Heart right ventricle (tissue), 16 donors: ENCODE measurements at places on chromosomes 12 and 14.

GRCh38 chr12:43835264-43835655 lies 621 bp upstream of the TMEM117 start:
- no peak for DNase-seq

- DNase-seq, result peak; percentile 45
These were observed 127.1 kb downstream of the FIGNL2 start for GRCh38 chr12:51721282-51721940.

DNA sequence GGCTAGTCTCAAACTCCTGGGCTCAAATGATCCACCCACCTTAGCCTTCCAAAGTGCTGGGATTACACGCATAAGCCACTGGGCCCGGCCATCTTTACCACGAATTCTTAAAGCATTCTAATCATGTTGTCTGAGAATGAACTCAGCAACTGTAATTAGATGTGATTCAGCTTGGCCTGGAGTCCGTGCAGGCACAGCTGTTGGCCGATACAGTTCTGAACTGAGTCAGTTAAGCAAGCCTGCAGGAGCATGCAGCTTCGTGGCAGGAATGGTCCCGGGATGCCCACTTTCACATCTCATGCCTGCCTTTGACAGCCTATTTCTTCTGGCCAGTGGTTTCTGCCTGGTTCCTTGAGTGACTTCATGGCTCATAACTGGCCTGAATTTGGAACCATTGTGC lies 194.1 kb downstream of the ANO6 start:
- no peak for DNase-seq

GRCh38 chr12:56299308-56299852 lies 750 bp downstream of the CS start:
- no peak for DNase-seq

DNA sequence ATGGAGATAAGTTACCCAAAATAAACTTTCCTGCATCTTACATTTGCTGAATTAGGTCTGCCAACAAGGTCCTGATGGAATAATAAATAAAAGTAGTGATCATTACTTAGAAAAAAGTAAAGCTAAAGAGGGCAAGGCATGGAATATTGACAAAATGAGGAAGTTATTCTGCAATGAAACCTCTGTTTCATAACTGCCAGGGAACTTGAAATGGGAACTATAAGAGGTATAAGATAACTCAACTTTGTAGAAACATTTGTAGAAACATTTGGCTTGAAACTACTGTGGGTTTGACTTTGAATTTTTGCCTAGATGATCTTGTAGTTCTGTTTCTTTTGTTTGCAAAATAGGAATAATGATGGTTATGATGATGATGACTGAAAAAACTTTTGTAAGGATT lies 18.7 kb upstream of the YBX3 start:
- no peak for DNase-seq

- no peak for DNase-seq
These were observed 253.6 kb upstream of the G2E3 start for GRCh38 chr14:30305346-30305745.

- no peak for DNase-seq
These were observed 220.5 kb upstream of the TBX3 start for GRCh38 chr12:114904254-114905003.

DNA sequence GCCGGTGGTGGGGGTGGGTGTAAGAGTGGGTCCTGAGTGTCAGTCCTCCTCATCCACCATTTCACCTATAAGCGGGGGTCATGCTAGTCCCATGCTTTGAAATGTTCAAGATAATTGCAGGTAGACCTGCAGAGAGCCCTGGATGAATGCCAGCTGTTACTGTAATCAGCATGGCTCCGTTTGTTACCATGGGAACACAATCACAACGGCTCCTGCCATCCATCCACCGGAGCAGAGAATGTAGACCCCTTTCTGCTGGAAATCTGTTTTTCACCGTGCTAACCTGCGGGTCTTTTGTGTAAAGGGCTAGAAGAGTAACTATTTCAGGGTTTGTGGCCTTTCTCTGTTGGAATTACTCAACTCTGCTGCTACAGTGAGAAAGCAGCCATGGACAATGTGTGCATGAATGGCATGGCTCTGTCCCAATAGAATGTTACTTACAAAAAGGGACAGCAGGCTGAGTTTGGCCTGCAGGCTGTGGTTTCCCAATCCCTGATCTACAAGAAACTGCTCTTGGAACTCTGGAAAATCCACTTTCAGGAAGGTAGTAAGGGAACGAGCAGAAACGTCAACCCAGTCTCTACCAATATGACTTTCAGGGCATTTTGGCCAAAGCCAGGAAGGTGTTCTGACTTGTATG lies 36.1 kb downstream of the KCTD10 start:
- no peak for DNase-seq

DNA sequence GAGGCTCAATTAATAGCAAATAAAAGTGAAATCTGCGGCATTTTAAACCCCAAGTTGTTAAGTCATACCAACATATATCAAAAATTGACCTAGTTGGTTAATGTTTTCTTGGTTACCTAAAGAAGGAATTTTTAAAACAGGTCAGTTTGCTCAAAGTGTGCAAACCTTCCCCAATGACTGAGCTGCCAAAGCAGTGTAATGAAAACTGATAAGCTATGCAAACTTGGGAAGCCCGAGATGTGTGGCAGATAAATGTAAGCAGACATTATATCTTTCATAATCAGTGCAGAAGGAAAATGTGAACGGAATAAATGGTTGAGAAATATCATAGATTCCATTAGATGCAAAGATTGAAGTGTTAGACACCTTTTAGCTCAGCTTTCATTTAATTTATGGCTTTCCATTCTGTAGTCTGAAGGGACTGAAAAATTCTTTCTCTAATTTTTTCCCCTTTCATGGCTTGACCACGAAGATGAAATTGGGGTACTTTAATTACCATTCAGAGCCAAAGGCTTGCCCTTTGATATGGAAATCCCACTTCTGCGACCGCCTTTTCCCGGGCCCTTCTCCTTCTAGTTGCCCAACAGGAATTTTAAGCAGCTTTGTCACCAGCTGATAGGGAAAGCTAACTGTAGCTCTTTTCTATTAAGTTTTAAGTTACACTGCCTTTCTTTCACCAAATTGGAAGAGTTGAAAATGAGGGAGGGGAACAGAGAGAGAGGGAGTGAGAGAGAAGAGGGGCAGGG lies 306.6 kb upstream of the SOX5 start:
- DNase-seq, result no peak

- DNase-seq, result no peak
These were observed 1.5 kb upstream of the ZFYVE26 start for GRCh38 chr14:67817750-67818438.

- DNase-seq, result no peak
These were observed 81.9 kb upstream of the ZFP36L1 start for GRCh38 chr14:68874746-68875155.

DNA sequence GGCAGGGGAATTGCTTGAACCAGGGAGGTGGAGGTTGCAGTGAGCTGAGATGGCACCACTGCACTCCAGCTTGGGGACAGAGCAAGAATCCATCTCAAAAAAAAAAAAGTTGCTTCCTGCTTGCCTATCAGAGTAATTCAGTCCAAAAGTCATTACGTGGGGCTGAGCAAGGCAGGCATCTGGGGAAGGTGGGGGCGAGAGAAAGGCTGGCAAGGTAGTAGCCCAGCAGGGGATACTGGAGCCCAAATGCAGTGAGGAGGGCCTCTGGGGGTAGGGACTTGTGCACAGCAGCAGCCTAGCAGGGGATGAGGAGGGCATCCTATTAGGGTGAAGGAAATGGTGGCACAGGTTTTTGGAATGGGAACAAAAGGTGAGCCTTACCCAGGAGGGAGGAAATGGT lies 7.1 kb downstream of the ETFRF1 start:
- no peak for DNase-seq

DNA sequence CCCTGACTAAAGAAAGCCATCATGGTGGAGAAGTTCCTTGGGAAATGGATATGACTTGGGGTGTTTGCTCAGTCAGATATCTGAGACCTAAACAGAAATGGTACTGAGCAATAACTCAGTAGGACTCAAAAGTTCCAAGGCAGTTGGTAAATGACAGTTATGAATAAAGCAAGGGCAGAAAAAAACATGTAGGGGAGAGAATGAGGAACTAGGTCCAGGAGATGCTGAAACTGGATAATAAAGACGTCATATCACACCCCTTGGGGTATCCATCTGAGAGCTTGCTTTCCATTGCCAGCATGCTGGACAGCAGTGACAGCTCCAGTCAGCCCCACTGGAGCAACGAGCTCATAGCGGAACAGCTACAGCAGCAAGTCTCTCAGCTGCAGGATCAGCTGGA lies 37.5 kb downstream of the RPGRIP1 start:
- DNase-seq, result no peak

DNA sequence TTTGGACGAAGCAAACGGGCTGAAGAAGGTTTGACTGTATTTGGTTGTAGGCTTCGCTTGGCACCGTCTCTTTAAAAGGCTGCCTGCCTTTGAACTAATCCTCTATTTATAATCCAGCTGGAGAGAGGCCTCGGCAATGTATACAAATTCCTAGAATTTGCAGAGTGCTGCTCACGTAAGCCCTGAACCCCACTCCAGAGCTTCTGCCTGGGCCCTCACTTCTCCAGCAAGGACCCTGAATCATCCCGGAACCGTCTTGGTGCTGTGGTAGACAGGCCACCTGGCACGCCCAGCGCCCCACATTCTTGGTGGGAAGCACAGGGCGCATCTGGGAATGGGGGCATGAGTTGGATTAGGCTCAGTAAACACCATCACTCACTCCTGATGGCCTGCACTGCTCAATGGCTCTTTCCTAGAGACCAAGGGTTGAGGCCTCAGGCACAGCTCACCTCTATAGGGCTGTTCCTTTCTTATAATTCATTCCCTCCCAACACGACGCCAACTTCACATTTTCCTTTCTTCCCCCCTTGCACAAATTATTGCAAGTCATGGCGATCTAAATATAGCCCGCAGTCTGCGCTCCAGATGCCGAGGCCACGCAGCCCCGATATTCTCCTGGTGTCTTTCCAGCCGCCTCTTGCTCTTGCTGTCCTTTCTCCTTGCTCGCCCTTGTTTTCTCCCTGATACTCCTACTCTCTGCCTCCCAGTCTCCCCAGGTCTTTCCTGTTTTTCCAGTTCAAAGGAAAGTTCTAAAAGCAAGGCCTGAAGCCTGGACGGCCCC lies 141.0 kb downstream of the ZFP36L1 start:
- no peak for DNase-seq

DNA sequence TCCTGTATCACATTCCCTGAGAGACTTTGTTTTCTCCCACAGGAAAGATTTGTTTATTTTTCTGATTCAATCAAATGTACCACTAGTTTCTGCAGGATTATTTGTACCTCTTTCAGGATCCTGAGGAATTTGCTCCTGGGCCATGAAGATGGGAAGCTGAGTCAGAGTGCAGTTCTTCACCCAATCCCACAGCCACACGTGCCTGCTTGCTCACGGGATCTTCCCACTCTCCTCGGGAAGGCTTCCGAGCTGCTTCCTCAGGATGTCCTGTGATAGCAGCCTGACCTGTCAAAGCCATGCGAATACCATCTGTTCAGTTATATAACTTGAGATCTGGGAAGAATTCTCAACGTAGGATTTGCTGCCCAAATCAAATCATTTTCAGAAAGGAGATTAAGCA lies 41.8 kb upstream of the HIF1A start:
- DNase-seq, result peak; percentile 49

GRCh38 chr12:31965090-31965489 lies 5.9 kb downstream of the RESF1 start:
- DNase-seq, result no peak

DNA sequence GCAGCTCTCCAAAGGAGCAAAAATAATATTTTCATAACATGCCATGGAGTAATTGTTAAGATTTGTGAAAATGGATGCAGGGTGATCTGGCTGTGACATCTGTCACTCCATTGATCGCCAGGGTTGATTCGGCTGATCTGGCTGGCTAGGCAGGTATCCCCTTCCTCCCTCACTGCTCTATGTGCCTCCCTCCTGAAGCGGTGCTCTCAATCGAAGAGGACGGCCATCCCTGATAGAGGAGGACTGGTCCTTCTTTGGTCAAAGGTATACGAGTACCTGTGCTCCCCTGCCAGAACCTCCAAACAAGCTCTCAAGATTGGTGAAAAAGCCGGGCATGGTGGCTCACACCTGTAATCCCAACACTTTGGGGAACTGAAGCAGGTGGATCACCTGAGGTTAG lies 47.9 kb downstream of the VCPKMT start:
- DNase-seq, result no peak

DNA sequence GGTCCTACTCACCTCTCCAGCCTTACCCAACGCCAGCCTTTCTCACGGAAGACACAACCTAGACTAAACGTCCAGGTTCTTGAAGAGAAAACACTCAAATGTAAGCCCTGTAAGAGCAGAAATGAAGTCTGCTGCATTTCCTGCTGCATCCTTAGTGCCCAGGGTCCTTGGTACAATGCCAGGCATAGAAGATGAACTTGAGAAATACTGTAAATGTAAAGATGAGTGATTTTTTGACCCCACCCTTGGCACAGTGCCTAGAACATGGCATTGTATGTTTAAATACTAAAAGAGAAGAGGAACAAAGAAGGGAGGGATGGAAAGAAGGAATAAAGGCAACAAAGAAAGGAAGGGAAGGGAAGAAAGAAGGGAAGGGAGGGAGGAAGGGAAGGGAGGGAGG lies 514.6 kb downstream of the MED13L start:
- no peak for DNase-seq

DNA sequence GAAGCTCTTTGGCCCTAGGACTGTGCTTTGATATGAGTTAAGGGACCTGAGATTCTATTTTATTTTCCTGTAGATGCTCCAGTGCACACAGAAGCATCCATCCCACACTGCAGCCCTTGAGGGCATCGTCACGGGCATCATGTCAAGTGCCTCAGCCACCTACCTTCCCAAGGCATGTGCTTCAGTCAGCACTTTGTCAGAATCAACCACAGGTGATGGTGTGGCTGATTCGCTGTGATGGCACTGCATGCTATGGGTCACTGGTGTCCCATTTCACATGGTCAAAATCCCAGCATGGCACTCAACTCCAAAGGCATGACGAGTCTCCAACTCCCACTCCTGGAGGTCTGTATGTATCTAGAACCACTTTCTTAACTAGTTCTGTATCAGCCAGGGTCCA lies 100.8 kb downstream of the AACS start:
- no peak for DNase-seq

DNA sequence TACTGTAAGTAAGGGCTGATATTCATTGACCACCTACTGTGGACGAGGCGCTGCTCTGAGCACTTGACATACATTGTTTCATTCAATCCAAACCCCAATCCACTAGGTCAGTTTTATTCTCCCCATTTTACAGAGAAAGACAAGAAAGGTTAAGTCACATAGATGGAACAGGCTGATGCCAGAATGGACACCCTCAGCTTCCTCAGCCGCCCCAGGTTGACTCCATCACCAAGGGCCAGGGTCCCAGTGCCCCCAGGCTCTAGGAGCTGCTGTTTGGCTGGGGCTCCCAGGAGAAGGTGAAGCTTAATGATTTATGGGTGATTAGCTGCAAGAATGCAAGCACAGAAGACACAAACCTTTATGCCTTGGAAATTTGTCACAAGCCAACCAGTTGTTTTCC lies 671 bp upstream of the AQP2 start:
- DNase-seq, result no peak

DNA sequence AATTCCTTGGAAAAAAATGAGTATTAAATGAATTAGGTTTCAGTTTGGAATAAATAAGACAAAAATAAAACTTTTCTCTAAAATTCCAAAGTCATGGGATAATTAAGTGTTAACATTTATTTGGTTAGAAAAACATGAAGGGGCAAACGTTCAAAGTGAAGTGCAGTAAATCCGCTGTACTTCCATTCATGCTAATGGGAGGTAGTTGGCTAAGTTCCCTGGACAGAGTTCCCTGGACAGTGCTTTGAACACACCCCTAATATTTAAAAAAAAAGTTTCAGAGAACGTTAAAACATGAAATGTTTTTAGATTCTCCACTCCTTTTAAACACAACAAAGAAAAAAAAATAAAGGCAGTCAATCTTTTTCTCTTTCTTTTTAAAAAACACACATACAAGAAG lies 16.3 kb downstream of the ALX1 start:
- no peak for DNase-seq

GRCh38 chr12:78787576-78787975 lies 77.0 kb upstream of the SYT1 start:
- no peak for DNase-seq
